ENCODE measurements at places on chromosomes 12 and 14.

- DNase-seq: no peak
These were observed 363.2 kb downstream of the GALC start for GRCh38 chr14:87629788-87630187.

GRCh38 chr14:22265319-22266141 is 323.5 kb downstream of the DAD1 start:
- DNase-seq: no peak

- DNase-seq: no peak
These were observed 9.8 kb downstream of the FAM222A start for GRCh38 chr12:109723311-109723881.

DNA sequence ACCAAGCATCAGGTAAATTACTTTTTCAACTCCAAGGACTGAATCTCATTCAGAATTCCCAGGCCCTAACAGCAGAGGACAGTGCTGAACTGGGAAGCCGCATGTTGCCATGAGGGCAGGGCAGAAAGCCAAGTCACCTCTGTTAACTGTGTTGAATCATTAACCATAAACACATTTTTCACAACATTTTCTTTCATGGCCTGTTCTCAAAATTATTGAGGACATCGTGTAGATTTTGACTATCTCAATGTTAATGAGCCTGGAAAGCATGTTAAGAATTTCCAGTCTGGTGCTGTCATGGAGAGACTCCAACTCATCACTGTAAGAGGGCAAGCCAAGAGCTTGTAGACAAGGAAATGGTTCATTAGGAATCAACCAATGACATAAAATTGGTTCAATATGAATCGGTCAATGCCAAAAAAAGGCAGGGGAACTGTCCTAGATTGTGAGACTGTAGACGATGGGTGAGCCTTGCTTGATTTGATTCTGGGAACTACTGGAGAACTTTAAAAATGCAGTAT is 33.7 kb downstream of the CPM start:
- DNase-seq: peak; percentile 54

- DNase-seq: no peak
These were observed 32.9 kb upstream of the EEA1 start for GRCh38 chr12:92961949-92962348.

DNA sequence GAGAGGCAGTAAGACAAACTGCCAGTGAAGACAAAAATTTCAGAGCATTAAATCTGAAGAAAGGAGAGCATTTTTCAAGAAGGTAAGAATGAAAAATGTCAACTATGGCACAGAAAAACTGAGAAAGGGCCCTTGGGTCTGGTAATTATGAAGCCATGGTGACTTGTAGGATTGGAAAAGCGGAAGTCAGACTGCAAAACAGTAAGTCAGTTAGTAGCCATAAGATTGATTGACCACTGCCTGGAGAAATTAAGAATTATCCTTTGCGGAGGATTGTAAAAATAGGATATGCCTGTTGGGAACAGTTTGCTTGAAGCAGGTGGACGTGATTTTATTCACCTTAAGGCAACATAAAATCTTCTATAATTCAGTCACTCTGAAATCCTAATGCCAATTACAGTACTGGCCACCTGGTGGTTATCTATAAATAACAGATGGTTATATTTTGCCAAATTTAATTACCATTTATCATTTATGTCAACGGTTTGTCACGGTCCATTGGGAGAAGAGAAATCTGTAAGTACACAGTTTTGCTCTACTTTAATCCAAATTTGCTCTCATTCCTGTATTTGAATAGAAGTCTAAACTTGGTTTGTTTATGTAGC is 127.1 kb upstream of the CNTN1 start:
- no peak for DNase-seq

GRCh38 chr12:90854136-90854689 is 100.8 kb downstream of the CCER1 start:
- no peak for DNase-seq

GRCh38 chr12:108862588-108862959 is 5.2 kb upstream of the SSH1 start:
- no peak for DNase-seq

GRCh38 chr12:91921555-91921954 is 224.1 kb downstream of the BTG1 start:
- no peak for DNase-seq

- DNase-seq: no peak
These were observed 139.0 kb upstream of the CCDC198 start for GRCh38 chr14:57632649-57633048.

DNA sequence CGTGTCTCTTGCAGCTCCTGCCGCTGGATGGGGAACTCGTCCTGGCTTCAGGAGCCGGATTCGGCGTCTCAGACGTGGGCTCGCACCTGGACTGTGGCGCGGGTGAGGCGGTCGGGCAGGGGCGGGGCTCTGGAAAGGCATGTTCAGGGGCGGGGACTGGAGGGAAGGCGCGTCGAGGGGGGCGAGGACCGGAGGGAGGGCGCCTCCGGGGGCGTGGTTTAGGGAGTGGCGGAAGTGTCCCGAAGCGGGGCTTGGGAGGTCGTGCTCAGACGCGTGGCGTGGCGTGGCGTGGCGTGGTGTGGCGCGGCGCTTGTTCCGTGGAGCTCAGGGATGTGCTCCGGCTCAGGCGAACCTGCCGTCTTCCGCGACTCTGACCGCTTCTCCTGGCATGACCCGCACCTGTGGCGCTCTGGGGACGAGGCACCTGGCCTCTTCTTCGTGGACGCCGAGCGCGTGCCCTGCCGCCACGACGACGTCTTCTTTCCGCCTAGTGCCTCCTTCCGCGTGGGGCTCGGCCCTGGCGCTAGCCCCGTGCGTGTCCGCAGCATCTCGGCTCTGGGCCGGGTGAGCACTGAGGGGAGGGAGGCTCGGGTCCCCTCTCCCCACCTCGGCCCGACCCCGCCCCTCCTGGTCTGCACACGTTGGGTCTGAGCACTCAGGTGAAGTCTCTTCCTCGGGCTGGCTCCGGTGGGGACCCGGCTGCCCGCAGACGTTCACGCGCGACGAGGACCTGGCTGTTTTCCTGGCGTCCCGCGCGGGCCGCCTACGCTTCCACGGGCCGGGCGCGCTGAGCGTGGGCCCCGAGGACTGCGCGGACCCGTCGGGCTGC is 6.2 kb downstream of the AMN start:
- DNase-seq: no peak

DNA sequence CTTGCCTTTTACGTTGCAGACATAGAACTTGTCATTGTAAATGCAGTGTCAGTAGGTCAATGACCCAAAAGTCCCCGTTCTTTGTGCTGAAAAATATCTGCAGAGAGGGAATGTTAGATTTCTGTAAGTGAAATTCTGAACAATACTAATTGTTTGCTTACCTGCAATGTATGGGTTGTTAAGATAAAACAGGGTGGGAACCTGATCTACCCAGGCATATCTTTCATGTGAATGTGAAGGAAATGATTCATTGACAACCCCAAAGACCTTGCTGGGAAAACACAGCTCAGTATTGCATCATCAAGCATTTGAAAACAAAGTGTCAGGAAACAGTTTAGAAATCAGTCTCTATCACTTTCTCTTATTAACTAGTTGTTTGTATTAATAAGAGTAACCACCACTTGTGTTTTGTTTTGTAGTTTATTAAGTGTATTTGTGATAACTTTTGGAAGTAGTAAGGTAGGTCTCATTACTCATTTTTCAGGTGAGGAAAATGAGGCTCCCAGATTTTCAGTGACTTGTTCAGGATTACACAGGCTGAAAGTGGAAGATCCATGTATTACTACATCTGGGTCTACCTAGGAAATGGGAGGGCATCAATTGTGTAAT is 57.9 kb upstream of the SLC38A2 start:
- peak; percentile 88 for DNase-seq

DNA sequence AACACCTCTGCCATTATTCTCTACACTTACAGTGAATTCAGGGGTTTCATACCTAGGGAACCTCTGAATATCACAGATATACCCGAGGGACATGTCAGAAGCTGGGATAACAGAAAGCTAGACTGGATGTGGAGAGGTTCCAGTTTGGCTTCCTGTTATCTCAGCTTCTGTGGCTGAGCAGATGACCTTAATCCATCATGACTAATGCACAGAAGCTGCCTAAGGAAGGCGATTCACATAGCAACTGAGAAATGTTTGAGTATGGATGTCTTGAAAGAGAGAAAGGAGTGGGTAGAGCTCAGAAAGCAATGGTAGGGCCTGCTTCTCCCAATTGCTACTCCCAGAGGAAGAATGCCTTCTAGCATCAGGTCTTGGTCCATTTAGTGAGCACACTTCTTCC is 187.6 kb downstream of the RMST start:
- peak; percentile 53 for DNase-seq

GRCh38 chr14:23646648-23647549 is 10.7 kb downstream of the DHRS2 start:
- no peak for DNase-seq

- no peak for DNase-seq
These were observed 618.6 kb downstream of the AACS start for GRCh38 chr12:125683748-125684381.

DNA sequence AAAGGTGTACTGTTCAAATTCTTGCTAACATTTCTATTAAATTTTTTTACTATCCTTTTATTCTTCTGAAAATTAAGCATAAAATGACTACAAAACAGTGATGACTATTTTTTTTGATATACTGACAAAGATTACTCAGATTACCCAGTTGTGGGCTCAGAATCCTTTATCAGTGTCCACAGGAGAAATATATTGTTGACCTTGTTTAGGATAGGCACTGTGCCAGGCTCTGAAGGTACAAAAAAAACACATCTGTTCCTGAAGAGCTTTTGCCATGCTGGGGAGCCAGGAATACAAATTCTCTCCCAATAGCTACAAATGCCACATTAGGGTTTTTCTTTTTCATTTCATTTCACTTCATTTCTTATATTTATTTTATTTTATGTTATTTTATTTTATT is 26.9 kb upstream of the GCH1 start:
- DNase-seq: no peak

GRCh38 chr14:69260861-69261564 is 1.1 kb downstream of the GALNT16 start:
- no peak for DNase-seq

GRCh38 chr12:106110626-106111300 is 28.0 kb downstream of the NUAK1 start:
- no peak for DNase-seq

DNA sequence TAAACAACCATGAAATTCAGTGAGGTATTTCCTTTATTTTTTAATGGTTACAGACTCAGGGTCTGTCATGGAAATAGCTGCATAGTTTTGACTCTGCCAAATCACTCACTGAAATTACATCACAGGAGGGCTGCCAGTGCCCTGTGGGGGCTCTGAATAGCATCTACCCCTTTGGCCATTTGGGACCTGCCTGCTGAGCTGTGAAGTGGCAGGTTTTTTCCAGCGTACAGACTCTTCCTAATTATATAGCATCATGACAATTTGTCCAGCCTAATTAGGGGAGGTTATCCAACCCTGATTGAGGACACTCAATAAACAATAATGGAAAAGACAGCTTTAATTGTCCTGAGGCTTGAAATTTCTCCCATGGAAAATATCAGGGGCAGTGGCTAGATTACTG is 1.8 kb upstream of the COCH start:
- no peak for DNase-seq

DNA sequence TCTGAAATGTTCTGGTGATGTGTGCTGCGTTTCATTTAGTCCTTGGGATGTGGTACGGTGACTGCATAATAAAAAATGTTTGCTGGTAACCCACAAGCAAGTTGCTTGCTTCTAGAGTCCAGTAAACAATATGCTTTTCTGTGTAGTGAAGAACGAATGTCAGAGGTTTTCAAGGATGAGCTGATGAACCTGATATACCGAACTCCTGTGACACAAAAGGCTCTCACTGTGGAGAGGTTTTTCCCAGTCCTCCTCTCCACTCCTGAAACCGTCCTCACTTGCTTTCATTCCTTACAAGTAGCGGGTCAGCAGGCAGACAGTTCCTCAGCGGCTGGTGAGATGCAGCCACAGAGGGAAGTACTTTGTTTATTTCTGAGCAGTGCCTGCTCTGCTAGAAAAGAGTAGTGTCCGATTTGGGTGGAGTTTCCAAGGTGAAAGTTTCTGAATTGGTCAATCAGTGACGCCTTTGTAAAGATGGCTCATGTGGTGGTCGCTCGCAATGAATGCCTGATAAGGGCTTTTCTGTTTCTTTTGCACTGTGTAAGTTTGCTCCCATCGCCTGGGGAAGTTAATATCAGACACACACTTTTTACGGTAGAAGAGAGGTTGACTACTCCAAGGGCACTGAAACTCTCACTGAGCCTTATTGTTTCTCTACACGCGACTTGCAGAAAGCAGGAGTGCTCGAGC is 3.0 kb downstream of the ETV6 start:
- DNase-seq: no peak

- DNase-seq: no peak
These were observed 91.4 kb upstream of the CPM start for GRCh38 chr12:69024413-69024812.

GRCh38 chr12:108911915-108912314 is 32.0 kb downstream of the DAO start:
- no peak for DNase-seq

GRCh38 chr14:101709533-101709881 is 52.0 kb upstream of the PPP2R5C start:
- DNase-seq: no peak
